ENCODE measurements at places on chromosomes 6 and 20. TPM values are rescaled to one million over a fixed set of nuclear protein-coding genes. Genes with fewer than 3 reads are reported as not detected.

ZNF311 gene
- 5.5 TPM for total RNA-seq

MYLK4 gene
- total RNA-seq = 0.45 TPM

GPX5 gene
- total RNA-seq = not detected

GJA10 gene
- total RNA-seq = not detected

DNA sequence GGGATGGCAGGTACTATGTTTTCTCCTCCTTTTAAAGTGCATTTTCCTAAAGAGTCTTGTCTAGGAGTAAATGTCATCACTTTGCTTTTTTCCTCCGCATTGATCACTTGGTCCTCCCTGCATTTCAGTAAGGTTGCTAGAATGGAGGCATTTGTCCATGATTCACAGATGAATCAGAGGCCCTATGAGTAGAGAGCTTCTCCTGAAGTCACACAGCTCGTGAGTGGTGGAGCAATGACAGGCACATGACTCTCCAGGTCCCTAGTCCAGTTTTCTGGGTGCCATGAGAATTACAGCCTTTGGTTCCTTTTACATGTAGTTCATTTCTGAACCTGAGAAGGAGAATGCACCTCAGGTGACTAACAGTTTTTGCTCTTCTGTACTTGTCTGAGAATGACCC is 50.5 kb downstream of the HLA-A start:
- no peak for DNase-seq

All from cerebellum (tissue), 4 donors.